T-helper 1 cell (primary cell): ENCODE measurements at places on chromosomes 12 and 14.

- DNase-seq = no peak
Observed at GRCh38 chr14:31068235-31068634, 42.1 kb upstream of the STRN3 start.

DNA sequence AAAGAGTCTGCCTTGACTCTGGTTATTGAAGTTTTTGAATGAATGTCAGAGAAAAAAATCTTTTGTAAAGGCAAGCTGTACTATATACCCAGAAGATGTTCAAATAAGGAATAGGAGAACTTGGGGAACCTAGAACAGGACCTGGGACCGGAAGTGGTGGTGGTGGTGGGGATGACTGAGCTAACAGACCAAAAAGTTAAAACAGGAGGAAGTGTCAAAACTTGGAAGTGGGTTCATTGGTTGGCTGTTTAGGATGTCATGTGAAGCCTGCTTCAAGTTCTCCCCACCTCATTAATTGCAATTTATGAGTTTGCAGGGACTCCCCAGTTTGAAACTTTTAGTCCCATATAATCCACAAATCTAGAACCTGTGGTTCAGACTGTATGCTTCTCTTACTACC lies 26.2 kb downstream of the PLXNC1 start:
- DNase-seq = peak; percentile 71

DNA sequence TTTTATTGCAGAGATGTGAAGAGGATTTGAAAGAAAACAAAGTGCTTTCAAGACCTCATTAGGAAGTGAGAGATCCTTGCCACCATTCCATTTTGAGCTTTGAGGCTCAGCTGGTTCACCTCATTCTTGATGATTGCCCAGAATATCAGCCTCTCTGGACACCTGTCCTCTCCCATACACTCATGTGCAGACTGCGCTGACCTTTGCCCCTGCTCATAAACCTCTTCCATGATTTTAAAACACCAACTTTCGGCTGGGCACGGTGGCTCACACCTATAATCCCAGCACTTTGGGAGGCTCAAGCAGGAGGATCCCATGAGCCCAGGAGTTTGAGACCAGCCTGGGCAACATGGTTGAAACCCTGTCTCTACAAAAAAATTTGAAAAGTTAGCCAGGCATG lies 8.9 kb downstream of the COX14 start:
- DNase-seq = no peak

DNA sequence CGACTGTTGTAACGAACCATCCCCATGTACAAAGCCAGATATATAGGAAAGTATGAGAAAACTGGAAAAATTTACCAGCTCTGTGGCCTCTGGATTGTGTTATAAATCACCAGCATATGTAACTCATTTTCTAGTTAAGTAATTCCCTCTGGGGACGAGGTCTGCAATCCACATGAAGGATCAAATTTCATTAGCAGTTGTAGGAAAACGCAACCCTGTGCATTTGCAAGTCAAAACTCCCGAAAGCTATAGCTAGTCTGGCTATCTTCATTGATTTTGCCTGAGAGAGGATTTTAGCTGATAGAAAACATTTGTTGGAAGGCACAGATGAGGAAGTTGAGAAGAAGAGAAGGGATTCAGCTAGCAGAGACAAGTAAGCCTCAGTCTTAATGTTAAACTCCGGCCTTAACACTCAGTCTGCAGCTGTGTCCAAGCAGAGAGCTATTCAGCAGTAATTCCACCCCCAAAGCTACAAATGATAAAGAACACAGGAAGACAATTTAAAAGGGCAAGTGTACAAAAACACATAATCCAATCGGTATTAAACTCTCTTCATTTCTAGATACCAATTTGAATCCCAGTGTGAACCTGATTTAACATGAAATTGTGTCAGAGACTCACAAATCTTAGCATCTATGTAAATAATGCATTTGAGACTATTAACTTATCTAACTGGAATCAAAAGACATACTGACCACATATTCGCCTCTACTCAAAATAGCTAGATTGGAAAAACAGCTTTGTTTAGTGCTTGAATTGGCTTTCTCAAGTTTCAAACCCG lies 54.2 kb upstream of the CERS5 start:
- DNase-seq = no peak

DNA sequence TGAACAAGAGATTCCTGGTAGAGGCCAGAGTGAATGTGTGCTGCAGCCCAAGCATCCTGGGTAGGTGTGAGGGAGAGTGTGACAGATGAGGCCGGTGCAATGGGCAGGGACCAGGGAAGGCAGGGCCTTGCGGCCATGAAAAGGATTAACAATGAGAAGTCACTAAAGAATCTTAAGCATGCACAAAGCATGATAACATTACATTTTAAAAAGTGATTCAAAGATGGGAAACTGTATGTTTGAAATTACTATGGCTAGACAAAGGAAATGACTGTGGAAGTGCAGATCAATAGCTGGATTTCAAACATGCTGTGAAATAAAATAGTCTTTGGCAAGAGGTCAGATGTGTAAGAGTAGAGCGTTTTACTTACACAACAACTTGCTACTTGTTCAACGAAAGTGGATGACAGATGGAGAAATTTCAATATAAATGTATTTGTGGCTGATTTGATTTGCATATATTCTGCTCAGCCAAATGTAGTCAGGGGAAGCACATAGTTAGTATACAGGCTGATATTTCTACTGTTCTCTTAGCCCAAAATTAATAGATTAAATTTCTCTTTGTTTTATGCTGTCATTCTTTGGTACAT lies 175.5 kb downstream of the CCDC59 start:
- no peak for DNase-seq

DNA sequence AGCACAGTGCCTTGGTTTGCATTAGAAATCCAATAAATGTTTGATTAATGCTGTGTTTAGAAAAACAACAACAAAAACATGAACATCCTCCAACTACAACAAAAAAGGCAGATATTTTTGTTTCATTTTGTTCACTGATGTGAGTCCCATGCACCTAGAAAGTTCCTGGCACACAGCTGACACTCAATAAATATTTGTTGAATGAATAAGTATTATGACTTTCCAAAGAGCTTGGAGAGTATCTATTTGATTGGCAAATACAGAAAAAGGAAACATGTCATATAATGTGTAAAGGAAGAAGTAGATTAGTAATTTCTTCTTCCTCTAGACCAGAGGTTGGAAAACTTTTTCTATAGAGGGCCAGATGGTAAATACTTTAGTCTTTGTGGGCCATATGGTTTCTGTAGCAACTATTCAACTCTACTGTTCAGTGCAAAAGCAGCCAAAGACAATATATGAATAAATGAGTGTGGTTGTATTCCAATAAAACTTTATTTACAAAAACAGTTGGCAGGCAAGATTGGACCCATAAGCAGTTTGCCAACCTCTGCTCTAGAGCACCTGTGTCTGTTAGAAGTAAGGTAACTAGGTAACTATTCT lies 312.3 kb upstream of the DIO2 start:
- DNase-seq = no peak

GRCh38 chr12:115037830-115038229 lies 353.9 kb upstream of the TBX3 start:
- DNase-seq = no peak
